Stimulated activated CD8-positive, alpha-beta memory T cell treated with anti-CD3 and anti-CD28 coated beads, Interleukin-2, amount 100 ng/mL, for 1 hour (primary cell): ENCODE measurements at places on chromosomes 1 and 21.

GRCh38 chr1:203519053-203519840 lies 25.3 kb downstream of the OPTC start:
- no peak for DNase-seq

- no peak for DNase-seq
These were observed 1402.0 kb downstream of the MRPL39 start for GRCh38 chr21:24205319-24205718.

DNA sequence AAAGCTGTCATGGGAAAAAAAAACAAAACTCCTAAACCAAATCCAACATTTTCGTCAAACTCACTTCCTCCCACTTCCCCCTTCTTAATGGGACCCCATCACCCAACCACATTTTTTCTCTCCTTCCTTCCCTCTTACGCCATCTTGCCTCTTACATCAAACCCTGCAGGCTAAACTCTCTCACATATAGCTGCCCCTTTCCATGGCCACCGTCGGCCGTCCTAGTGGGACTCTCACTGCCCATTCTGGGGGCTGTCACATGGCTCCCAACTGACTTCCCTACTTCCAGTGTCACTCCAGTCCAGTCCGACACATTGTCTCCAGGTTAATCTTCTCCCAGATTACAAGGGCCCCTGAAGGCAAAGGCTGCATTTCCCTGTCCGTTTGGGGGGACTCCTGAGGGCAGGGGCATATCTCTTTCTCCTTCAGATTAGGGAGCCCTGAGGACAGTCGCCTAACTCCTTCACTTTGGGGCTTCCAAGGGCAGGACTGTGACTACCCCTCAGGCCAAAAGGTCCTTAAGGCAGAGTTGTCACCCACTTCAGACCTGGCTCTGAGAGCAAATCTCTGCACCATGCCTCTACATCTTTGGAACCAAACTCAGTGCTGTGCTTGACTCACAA lies 658 bp downstream of the UBXN11 start:
- no peak for DNase-seq

DNA sequence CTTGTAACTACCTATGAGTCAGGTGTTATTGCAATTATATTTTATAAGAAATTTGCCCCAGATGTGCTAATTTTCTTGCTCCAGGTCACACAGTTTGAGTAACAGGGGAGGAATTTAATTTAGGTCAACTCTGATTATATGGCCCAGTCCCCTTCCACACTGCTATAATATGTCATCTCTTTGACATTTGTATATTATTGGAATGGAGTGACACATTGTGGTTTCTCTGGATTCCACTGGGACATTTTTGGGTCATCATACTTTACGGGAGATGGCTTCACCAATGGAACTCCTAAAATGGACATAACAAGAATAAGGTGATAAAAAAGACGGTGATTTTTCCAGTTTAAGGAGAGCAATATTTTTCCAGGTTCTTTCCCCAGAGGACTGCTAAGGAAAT lies 191.2 kb downstream of the DISC1 start:
- DNase-seq: no peak

DNA sequence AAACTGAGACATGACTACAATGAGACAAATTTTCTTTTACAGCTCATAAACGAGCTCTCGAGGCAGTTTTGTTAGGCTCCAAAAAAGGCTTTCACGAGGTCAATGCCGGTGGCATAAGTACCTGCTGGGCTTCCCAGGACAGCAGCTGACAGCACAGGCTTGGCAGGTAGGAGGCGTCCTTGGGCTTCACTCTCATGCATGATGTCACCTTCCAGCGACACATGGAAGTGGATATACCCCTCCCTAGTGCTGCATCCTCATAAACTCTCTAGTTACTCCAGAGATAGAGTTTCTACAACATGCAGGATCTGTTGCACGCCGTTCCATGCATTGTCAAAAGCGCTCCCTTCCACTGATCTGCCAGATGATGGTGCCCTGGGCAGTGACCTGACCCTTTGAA lies 112.5 kb upstream of the PAXBP1 start:
- DNase-seq: no peak
